CD14-positive monocyte (primary cell): ENCODE measurements at places on chromosomes 6 and 20.

DNA sequence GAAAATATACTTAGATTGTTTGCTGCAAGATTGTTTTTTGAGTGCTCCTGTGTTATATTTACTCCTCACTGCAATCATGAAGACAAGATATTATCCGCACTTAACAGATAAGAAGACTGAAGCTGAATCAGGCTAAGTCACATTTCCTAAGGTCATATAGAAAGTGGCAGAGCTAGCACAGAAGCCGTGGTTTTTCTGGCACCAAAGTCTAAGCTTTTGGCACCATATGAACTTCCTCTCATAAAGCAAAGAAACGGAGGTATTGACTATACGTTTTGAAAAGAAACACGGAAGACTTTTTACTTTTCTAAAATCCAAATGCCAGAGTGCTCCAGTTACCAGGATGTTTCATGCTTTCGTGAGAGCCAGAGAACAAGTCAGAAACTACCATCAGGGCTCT lies 9.3 kb upstream of the DTD1 start:
- no peak for DNase-seq

DNA sequence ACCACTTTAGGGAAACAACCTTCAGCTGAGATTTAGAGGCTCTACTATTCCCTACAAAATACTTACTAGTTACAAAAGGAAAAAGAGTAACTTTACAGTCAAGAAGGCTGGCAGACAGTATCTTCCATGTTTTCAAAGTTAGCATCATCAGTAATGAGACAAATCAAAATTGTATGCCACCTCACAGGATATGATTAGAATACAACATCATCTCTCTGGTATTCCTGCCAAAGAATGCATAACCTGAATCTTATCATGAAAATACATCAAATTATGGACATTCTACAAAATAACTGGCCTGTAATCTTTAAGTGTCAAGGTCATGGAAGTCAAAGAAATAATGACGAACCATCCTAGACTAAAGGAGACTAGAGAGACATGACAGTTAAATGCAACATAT lies 38.4 kb downstream of the CDK5RAP1 start:
- DNase-seq = no peak

GRCh38 chr6:156347246-156347645 lies 429.9 kb upstream of the ARID1B start:
- DNase-seq = no peak

DNA sequence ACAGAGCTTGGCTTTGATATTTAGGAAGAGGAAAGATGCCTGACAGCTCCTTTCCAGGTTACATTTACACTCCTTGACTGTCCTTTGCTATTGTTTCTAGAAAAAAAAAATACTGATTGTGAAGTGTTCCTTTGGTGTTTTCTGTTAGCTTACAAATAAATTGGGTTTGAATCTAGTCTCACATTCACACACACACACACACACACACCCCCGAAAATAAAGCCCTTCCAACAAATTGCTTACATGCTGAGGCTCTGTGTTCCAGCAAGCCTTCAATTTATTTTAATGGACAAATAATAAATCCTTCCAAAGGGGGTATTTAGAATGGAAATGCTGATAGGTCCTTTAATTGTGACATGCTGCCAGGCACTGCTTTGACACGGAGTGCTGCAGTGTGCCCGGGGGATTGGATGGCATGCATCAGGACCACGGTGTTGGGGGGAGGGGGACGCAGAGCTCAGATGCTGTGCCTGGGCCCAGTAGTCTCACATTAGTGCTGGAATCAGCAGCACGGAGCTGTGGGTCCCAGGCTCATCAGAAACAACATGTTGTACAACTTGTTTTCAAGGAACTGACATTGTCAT lies 199.9 kb downstream of the CD83 start:
- no peak for DNase-seq

DNA sequence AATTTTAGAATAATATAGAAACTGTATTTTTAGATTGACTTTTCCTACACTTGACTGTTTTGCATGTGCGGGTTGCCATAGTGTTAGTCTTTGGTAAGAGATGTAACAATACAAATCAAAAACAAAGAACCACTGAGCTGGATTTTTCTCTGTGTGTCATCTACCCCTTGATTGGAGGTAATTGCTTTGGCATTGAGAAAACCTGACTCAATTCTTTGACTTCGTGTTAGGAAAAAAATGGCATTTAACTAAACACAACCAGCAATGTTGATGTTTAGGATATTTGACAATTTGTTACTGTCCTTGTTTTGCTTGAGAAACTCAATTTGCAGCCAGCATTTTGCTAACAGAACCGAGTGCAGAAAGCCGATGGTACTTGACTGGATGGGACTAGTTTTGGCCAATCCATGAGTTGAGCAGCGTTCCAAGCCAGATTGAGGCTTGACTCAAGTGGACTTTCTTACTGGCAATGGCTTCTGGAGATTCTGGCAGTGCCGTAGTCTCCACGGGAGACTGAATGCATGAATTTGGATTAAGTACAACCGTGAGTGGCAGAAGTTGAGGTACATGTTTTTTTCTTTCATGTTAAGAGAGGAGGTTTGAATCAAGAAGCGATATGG lies 17.1 kb downstream of the TPBG start:
- no peak for DNase-seq

- DNase-seq = no peak
These were observed 462.8 kb downstream of the CDC5L start for GRCh38 chr6:44850312-44850711.

- peak; percentile 66 for DNase-seq
These were observed 64.8 kb downstream of the UTRN start for GRCh38 chr6:144349690-144350527.

DNA sequence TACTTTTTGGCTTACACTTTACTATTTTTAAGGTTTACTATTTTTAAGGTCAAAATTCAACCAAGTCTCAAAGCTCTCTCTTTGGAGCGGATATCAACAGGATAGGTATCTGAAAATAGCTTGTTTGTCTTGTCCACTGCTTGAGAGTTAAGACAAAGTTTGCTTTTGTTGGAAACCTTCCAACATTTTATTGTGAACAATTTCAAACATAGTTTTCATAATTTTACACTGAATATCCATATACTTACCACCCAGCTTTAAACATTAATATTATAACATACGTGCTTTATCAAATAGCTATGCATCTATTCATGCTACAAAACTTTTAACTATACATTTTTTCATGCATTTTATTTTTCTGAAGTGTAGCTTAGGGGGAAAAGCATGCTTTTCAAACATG lies 109.9 kb downstream of the FYN start:
- DNase-seq = no peak

DNA sequence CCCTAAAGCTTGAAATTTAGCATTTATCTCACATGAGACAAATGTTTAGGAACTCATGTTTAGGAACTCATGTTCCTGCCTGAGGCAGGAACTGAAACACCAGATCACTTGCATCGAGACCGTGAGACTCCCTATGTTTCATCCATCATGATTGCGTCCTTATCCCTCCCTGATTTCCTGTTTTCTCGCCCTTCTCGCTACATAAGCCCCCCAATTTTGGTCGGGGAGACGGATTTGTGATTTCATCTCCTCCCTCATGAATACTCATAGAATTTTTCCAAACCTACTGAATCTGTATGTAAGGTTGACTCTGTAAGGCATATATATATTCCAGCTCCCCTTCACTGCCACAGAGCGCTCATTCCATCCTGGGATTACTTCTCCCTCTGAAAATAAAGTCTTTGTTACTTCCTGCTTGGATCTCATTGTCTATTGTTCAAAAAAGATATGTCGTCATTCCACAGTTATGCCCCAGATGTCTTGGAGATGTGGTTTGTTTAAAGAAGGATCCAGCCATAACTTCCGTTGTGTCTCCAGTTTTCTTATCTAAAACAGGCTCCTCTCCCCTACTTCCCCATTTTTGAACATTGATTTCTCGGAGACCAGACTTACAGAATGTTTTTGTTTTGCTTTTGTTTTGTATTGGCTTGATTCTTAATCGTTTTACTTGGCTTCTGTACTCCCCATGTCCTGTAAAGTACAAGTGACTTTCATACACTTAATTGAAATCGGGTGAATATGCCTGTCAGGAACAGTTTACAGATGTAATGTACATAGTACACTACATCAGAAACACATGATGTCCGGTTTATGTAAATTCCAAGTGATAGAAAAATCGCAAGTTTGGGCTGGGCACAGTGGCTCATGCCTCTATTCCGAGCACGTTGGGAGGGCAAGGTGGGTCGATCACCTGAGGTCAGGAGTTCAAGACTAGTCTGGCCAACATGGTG lies 118.7 kb downstream of the HFE start:
- peak; percentile 83 for DNase-seq

DNA sequence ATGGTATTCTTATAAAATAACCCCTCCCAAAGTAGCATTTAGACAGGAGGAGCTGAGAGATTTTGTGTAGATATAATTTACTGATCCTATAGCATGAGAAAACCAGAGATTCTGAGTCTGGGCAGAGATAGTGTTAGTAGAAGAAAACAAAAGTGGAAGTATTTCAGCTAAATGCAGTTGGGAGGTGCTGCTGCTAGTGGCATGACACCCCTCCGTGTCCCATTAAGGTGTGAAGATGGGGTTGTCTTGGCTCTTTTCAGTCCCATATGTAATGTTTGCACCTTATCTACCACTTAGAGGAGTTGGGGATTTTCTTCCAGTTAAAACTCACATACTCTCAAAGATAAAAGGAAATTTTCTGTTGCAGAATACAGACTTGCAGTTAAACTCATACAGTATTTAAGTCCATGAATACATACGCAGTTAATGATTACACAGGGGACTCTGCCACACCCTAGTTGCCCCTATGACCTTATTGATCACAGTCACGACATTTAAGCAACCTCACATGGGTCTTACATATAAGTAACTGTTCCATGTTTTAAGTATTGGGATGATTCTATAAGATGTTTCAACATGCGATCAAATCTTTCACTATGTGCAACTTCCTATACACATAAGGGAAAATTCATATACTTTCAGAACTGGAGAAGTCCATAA lies 11.5 kb downstream of the TAAR2 start:
- no peak for DNase-seq

GRCh38 chr20:32707691-32708581 lies 34.2 kb upstream of the C20orf203 start:
- no peak for DNase-seq

GRCh38 chr6:125957845-125958244 lies 1.3 kb downstream of the HINT3 start:
- DNase-seq = peak; percentile 80

- DNase-seq = no peak
These were observed 99.7 kb downstream of the PRKN start for GRCh38 chr6:162627825-162628224.

- DNase-seq = no peak
These were observed 715.6 kb downstream of the QKI start for GRCh38 chr6:164130151-164130550.

DNA sequence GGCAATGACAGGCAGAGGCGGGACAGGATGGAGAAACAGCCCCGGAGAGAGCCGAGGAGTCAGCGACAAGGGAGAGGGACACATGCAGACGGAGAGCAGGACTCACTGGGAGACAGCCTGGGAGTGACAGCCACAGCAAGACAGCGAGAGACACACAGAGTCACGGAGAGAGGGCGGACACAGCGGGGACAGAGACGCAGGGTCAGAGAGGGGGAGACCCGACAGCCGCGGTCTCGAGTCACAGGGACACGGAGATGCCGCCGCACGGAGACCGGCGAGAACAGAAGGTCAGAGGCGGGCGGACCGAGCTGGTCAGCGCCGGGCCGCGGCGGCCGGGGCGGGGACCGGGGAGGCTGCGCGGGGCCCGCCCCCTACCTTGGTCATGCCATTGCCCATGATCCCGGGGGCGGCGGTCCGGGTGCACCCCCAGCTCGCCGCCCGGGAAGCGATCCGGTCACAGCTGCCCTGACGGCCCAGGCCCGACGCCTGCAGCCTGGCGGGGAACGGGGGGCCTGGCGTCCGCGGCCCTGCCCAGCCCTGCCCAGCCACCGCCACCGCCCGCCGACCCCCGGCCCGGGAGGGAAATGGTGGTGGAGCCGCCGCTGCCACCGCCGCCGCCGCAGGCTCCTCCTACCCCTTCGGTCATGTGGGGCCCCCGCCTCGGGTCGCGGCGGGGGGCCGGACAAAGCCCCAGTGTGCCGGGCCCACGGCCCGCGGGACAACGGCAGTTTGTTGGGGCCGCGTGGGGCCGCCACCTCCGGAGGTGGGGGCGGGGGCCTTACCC lies at the start of the genes DUSP15 and TTLL9:
DUSP15 (minus strand) TSS at position 586 of the 784 bp plus-strand sequence; CDS start at position 396, 190 bp downstream.
TTLL9 (plus strand) TSS at position 693 of the 784 bp plus-strand sequence. CDS start 493 bp downstream, outside the sequence.
- peak; percentile 8 for DNase-seq
